ENCODE measurements at places on chromosomes 13 and 19.

- DNase-seq = no peak
Measured at GRCh38 chr13:71358218-71358617, 508.8 kb downstream of the DACH1 start.

DNA sequence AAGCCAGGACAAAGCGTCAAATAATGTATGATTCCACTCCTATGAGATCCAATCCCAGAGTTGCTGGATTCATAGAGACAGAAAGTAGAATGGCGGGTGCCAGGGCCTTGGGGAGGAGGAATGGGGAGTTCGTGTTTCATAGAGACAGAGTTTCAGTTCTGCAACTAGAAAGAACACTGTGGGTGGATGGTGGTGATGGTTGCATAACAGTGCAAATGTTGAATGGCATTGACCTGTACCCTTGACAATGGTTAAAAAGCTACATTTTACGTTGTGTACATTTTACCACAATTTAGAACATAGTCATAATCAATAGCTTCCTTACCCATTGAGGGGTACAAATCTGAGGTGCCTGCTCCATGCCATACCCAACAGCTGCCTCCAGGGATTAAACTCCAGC lies 33.4 kb downstream of the MBD3L2B start:
- no peak for DNase-seq

DNA sequence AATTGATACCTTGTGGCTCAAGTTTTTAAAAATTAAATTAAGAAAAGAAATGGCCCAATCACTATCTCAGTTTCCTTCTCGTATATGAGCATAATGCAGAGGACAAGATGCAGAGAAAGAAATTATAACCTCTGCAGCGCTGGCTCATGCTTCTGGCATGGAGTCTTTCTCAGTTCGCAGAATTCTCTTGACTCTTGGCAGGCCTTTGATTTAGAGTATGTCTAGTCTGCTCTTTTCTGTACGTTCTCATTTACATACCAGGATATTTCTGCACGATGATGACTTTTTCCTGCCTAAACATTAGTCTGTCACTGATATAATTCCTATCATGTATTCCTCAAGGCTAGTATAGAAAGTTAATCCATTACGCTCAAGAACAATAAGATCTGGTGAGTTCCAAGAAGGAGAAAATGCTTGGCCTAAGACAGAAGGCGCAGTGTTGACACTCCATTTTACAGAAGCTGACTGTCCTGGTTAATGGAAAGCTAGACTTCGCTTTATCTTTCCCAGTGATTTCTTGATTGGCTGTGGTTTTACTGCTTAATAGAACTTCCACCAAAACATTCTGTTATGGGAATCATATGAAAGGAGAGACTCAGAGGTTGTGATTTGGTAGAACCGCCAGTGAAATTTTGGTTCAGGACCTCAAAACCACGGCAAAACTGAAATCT lies 1.7 kb upstream of the SMAD9 start:
- DNase-seq = no peak

DNA sequence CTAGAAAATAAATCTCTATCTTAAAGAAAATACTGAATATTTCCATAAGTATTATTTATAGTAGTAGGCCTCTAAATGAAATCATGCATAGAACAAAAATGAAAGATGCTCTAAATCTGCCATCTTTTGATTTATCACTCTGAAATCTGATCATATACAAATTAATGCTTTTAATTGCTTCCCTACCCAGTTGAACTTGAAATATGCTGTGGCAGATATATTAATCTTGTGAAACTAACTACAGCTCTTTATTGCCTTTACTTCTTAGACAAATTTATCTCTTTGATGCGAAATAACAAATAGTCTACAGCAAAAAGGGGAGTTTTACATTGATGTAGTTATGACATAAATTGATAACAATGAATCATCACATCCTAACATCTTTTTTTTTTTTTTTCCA lies 510.7 kb upstream of the SLITRK6 start:
- no peak for DNase-seq
